ENCODE measurements at places on chromosomes 7 and 10.
A peak's percentile ranks its signal among the peaks of the same experiment; 100 is the strongest.

GRCh38 chr10:14736043-14736442 is 38.7 kb downstream of the FAM107B start:
- no peak for DNase-seq

- DNase-seq, result peak; percentile 38
Measured at GRCh38 chr10:124646483-124647352, 97.5 kb downstream of the FAM53B start.

DNA sequence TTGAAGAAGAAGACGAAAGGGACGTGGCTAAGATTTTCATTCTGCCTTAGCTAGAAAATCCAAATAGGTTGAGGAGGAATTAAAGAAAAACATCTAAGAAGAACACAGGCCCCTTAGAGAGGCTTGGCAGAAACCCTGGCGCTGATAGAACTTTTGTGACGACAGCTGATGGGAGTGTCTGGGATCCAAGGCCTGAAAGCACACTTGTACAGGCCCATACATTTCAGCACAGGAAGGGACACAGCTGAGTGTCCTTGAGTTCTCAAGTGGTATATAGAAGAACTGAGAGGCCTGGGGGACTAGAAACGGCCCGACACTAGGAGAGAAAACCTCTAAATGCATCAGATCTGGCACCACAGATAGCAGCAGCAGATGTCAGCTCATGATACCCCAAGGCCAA is 39.5 kb downstream of the PRPS1L1 start:
- no peak for DNase-seq

DNA sequence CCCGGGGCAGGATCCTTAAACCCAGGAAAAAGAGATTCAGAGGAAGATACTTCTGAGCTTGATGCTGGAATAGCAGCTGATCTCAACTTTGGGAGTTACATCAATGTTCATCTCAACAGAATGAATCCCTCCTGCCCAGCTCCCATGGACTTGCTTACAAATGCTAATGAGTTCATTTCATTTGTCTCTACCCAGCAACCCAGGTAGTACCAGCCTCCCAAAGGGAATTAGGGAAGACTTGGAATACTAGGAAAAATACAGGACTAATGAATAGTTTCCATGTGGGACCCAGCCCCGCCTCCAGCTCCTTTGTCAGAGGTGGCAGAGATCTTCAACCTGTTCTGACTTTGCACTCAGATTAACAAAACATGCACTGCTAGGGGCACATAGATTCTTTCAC is 22.1 kb upstream of the TCF7L2 start:
- DNase-seq, result no peak

GRCh38 chr10:26274391-26274790 is 57.8 kb downstream of the GAD2 start:
- no peak for DNase-seq

- DNase-seq, result no peak
Measured at GRCh38 chr7:66099232-66099550, 15.5 kb upstream of the CRCP start.

- no peak for DNase-seq
Measured at GRCh38 chr7:27220440-27220955, 20.6 kb upstream of the HOXA13 start.

- no peak for DNase-seq
Measured at GRCh38 chr10:109115179-109115578, 808.1 kb downstream of the XPNPEP1 start.

- DNase-seq, result no peak
Measured at GRCh38 chr7:45699015-45699309, 124.8 kb downstream of the ADCY1 start.

- DNase-seq, result no peak
Measured at GRCh38 chr7:22842383-22842941, 19.8 kb upstream of the TOMM7 start.

DNA sequence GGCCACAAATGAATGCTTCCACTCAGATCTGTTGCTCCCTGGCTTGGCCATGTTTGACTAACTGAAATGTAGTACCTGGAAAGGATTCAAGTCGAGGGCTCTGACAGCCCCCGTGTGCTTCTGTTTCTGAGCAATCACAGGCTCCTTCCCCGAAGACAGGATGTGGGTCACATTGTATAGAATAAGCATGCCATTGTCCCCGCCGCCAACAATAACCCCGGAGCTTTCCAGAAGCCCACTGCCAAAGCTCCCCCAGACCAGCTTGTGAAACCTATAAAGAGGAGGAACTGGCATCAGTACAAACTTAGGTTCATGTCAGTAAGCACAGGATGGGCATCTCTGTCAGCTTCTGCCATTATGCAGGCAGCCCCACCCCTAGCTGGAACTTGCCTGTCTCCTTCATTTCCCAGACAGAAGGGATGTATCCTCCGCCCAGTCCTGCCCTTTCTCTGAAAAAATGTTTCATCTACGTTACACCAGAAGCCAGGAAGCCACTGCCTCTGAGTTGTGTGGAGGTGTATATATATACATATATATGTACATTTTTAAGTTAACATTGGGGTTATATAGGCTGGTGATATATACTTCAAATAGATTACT is 10.3 kb downstream of the SEC31B start:
- DNase-seq, result no peak

- DNase-seq, result peak; percentile 88
Measured at GRCh38 chr7:134685250-134685649, 38.6 kb downstream of the BPGM start.

DNA sequence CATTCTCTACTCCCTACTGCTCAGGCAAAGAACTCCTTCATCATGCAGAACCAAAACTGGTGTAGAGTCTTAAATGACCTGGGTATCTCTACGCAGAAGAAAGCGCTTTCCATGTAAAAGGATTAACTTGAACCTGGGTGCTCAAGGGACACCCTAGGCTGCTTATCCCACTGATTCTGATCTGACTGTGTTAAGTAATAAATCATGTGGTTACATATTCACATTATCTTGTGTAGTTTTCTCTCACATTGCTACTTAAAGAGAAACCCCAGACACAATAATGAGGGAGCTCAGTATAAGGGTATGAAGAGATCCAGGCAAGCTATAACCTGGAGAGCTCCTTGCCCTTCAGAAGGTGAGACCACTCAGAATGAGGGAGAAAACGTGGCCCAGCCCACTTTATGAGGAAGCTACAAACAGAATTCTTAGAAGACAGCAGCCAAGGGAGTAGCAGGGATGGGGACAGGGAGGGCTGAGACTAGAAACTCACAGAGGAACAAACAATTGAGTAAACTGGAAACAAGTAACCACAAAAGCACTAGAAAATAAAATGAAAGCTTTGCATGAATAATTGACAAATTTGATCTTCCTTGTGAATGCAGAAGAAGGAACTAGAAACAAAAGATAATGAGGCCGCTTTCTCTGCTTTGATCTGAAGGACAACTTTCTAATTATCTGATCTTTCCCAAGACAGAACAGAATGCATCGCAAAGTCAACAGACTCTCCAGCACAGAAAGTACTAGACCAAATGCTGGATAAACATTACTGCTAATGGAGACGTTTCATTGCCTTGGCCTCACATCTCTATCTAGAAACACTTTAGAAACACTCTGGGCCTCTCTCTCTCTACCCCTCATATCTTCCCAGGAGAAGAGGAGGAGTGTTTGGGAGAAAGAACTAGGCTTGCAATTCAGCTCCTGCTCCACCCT is 76.1 kb downstream of the LRRC17 start:
- no peak for DNase-seq

DNA sequence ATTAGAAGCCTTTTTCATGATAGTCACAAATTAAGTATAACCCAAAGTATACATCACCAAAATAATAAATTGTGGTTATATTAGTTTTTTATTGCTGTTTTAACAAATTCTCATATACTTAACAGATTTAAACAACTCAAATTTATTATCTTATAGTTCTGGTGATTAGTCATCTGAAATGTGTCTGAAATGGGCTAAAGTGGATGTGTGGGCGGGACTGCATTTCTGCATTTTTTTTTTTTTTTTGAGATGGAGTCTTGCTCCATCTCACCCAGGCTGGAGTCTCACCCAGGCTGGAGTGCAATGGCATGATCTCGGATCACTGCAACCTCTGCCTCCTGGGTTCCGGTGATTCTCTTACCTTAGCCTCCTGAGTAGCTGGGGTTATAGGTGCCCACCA is 891.5 kb upstream of the CELF2 start:
- no peak for DNase-seq

GRCh38 chr7:116782177-116782711 is 80.1 kb upstream of the CAPZA2 start:
- peak; percentile 86 for DNase-seq

DNA sequence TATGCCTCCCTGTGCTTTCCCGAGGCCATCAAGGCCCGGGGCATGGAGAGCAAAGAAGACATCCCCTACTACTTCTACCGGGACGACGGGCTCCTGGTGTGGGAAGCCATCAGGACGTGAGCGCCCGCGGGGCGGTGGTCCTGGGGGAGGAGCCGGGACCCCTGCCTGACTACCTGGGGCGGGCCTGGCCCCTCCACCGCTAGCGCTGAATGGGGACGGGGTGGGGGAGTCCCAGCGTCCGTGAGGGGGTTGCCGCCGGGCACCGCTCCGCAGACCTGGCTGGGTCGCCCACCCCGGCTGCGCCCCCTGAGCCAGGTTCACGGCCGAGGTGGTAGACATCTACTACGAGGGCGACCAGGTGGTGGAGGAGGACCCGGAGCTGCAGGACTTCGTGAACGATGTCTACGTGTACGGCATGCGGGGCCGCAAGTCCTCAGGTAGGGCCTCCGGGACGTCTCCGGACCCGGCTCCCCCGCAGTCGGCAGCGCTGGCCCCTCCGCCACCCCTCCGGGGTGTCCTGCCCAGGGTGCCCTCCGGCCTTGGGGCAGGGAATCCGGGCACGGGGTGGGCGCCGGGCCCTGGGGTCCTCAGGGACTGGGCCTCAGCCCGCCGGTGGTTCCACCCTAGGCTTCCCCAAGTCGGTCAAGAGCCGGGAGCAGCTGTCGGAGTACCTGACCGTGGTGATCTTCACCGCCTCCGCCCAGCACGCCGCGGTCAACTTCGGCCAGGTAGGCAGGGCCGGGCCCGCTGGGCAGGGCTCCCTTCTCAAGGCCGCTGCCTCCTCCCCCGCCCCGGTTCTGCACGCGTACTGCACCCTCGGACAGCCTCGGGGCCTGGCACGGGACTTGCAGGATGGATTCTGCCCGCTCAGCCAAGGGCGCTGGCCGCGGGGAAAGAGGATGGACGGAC is 69.3 kb downstream of the ALOX5 start:
- no peak for DNase-seq

- no peak for DNase-seq
Measured at GRCh38 chr7:113368256-113368655, 249.9 kb upstream of the SMIM30 start.

- DNase-seq, result no peak
Measured at GRCh38 chr7:156703209-156703608, 62.6 kb downstream of the RNF32 start.

DNA sequence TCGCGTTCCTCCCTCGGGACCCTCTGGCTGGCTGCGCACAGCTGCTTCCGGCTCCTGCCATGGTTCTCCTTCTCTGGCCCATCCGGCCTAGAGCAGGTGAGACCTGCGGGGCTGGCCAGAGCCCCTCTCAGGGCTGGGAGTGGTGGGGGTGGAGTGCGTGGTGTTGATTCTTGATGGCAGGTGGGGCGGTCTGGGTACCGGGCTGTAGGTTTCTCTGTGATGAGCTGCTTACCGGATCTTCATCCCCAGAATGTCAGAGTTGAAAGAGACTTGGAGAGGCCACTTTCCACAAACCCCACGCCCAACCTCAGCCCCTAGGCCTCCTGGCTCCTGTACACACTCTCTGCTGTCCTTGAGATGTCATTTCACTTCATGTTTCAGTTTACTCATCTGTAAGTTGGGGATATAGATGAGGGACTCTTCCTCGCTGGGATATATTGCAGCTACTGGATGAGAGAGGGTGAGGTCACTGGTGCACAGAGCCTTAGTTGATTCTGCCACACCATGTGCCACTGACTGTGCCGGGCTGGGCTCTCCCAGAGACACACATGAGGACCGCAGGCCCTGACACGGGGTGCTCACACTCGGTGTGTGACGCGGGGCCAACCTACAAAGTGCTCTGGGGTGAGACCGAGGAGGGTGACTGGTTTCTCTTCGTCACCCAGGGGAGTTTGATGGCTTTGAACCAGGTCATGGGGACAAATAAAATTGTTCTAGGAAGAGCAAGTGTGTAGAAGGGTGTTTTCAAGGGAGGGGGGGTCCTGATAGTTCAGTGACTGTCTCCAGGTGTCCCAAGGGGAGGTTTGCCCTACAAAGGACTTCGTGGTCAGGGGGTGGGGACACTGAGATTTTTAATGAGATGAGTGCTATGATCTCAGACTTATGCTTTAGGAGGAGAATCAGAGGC is 29.5 kb downstream of the ZNF775 start:
- no peak for DNase-seq

DNA sequence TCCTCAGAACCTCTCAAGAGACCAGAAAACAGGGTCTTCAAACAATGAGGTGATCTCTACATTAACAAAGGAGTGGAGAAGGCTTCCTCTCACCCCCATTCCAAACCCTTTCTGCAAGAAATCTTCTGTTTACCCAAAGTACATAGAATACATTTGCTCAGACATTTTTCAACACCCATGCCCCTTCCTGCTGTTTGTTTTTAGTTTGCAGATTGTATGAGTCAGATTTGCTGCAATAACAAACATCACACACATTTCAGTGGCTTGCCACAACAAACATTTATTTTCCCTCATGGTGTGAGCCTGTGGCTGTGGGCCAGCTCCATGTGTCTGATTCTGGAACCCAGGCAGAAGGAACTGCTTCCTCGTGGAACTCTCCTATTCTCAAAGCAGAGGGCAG is 68.2 kb upstream of the BAIAP2L1 start:
- no peak for DNase-seq

DNA sequence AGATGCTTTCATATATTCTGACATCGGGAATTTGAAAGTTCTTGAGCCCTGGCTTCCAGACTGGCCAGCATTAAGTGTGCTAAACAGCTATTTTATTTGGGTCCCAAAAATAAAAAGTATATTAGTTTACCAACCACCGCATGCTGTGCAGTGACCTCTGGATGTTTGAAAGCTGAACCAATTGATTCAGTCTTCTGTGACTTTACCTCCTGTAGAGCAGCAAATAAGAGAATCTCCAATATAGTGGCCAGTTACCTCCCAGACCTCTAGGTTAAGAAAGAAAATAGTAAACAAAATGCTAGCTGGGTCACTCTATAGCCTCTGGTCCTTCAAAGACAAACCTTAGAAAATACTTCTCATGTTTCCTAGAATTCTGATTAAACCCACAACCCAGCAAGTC is 424.6 kb upstream of the NFE2L3 start:
- DNase-seq, result no peak

- DNase-seq, result no peak
Measured at GRCh38 chr10:10865913-10866312, 151.8 kb upstream of the CELF2 start.

GRCh38 chr7:107718456-107719193 is 25.3 kb upstream of the CBLL1 start:
- no peak for DNase-seq

DNA sequence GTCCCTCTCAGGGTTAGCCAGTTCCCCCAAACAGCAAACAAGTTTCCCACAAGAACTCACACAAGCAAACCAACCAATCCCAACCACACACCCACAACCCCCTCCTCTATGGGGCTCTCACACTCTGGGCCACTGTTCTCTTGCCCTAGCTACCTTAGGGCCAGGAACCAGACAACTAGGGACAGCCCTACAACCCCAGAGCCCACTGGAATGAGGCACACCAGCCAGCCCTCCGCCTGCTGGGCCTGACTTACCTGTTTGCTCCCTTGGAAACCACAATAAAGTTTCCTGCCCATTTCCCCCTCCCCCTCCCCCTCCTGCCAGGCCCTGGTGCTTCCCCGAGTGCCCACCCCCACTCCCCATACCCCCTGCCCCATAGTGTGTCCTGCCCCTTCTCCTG is 132.6 kb downstream of the WDR11 start:
- no peak for DNase-seq

Measured in renal cortical epithelial cell (primary cell).